Smooth muscle cell of the pulmonary artery (primary cell): ENCODE measurements at places on chromosomes 1 and 21. TPM values are rescaled to one million over a fixed set of nuclear protein-coding genes. Genes with fewer than 3 reads are reported as not detected.

LAMC2 gene
- 3.4 and 192 TPM in 2 replicates for total RNA-seq

GLIS1 gene
- total RNA-seq, result 0.40 and 1.4 TPM in 2 replicates

MYOG gene
- total RNA-seq, result not detected in 2 replicates

OR2M5 gene
- total RNA-seq, result not detected in 2 replicates

KRTAP21-2 gene
- not detected in 2 replicates for total RNA-seq

FAM167B gene
- total RNA-seq, result 0.98 and 2.3 TPM in 2 replicates

FCRL6 gene
- not detected in 2 replicates for total RNA-seq

SNX7 gene
- 29.2 and 37.7 TPM in 2 replicates for total RNA-seq

CHI3L2 gene
- total RNA-seq, result 6.0 and 13.9 TPM in 2 replicates

C1orf141 gene
- not detected in 2 replicates for total RNA-seq

TTF2 gene
- 10.9 and 11.9 TPM in 2 replicates for total RNA-seq

HHAT gene
- 7.1 and 11.4 TPM in 2 replicates for total RNA-seq

CCDC30 gene
- total RNA-seq, result 1.4 and 1.9 TPM in 2 replicates

MYBPH gene
- 0.07 TPM in 1 of 2 replicates, not detected in the other for total RNA-seq

PRELP gene
- total RNA-seq, result 2.5 and 10.8 TPM in 2 replicates

WDR47 gene
- total RNA-seq, result 20.7 and 22.1 TPM in 2 replicates

OR2AK2 gene
- total RNA-seq, result not detected in 2 replicates

CCDC185 gene
- total RNA-seq, result not detected in 2 replicates

SELP gene
- 0.07 and 0.13 TPM in 2 replicates for total RNA-seq

CFHR1 gene
- 0.36 and 1.6 TPM in 2 replicates for total RNA-seq

PPIAL4G gene
- total RNA-seq, result not detected in 2 replicates

NCF2 gene
- total RNA-seq, result 0.39 and 0.89 TPM in 2 replicates

TCHHL1 gene
- not detected in 2 replicates for total RNA-seq

CTSS gene
- 3.2 and 5.9 TPM in 2 replicates for total RNA-seq

ANKRD65 gene
- total RNA-seq, result 0.17 and 0.39 TPM in 2 replicates

LDLRAD1 gene
- not detected in 2 replicates for total RNA-seq

LCE3E gene
- not detected in 2 replicates for total RNA-seq

SLAMF8 gene
- total RNA-seq, result not detected in 2 replicates

OR2L2 gene
- not detected in 2 replicates for total RNA-seq

SLC35F3 gene
- 0.23 TPM in 1 of 2 replicates, not detected in the other for total RNA-seq

CGN gene
- total RNA-seq, result 0.13 TPM in 1 of 2 replicates, not detected in the other

CLCN6 gene
- total RNA-seq, result 9.0 and 13.1 TPM in 2 replicates

OPTC gene
- total RNA-seq, result not detected in 2 replicates

CD1B gene
- not detected in 2 replicates for total RNA-seq

DUSP10 gene
- 7.3 and 17.3 TPM in 2 replicates for total RNA-seq

LDLRAP1 gene
- 23.9 and 41.6 TPM in 2 replicates for total RNA-seq

TRIM17 gene
- 0.07 TPM in 2 replicates for total RNA-seq

SPRR2A gene
- not detected in 2 replicates for total RNA-seq

TINAGL1 gene
- total RNA-seq, result 133 and 442 TPM in 2 replicates

RIPPLY3 gene
- not detected in 2 replicates for total RNA-seq

PLEKHA6 gene
- 0.63 and 1.4 TPM in 2 replicates for total RNA-seq

EPHA8 gene
- not detected in 2 replicates for total RNA-seq

LCE1C gene
- total RNA-seq, result not detected in 2 replicates

GORAB gene
- total RNA-seq, result 20.8 and 21.7 TPM in 2 replicates

SH2D1B gene
- total RNA-seq, result not detected in 2 replicates

GNG4 gene
- under 0.01 TPM in 1 of 2 replicates, not detected in the other for total RNA-seq

CITED4 gene
- 3.5 and 8.6 TPM in 2 replicates for total RNA-seq

IL19 gene
- not detected in 2 replicates for total RNA-seq

PHACTR4 gene
- 7.3 and 10.0 TPM in 2 replicates for total RNA-seq

GOLT1A gene
- not detected in 2 replicates for total RNA-seq

LMX1A gene
- not detected in 2 replicates for total RNA-seq

WARS2 gene
- total RNA-seq, result 17.6 and 18.3 TPM in 2 replicates

LMOD1 gene
- total RNA-seq, result 22.2 and 40.4 TPM in 2 replicates

AVPR1B gene
- not detected in 2 replicates for total RNA-seq

AMY2A gene
- not detected in 2 replicates for total RNA-seq

DIRAS3 gene
- 3.3 and 8.8 TPM in 2 replicates for total RNA-seq
